ENCODE measurements at places on chromosomes 16 and 17.

DNA sequence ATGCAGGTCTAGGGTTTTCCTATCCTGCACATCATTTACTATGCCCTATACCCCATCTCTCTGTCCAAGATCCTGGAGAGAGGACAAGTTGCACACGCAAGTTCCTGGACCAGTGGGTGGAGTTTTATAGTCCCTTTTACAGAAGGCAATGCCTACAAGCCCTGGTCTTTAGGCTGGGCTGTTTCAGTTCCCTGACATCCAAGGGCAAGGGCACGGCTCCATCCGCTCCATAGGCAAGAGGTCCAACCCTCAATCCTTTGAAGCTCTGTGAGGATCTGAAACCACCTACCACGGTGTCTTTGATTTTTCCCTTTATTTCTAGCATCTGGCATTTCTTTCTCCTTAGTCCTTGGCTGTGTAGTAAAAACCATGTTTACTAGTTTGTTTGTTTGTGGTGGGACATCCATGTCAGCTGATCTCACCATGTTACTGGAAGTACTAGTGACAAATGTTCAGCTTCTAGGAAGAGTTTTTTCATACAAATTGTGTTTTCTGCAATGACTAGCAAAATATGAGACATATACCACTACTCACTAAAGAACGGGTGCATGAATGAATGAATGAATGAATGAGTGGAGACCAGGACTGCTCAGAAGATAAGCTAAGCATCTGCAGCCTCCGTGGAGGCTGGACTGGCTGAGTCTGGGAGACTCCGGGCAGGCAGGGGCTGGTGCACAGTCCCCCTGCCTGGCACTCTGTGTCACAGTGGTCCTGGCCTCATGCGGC is 359.4 kb downstream of the SLC39A11 start:
- no peak for DNase-seq

- DNase-seq: no peak
These were observed 1.6 kb downstream of the GFER start for GRCh38 chr16:1985466-1986150.

GRCh38 chr17:16378636-16379282 is 2.1 kb upstream of the UBB start:
- DNase-seq: no peak

GRCh38 chr16:4183237-4184037 is 58.4 kb downstream of the SRL start:
- peak; percentile 91 for DNase-seq

GRCh38 chr17:54898576-54898975 is 2.1 kb upstream of the TOM1L1 start:
- no peak for DNase-seq

Measured in stimulated activated CD4-positive, alpha-beta T cell treated with anti-CD3 and anti-CD28 coated beads, Interleukin-2, amount 100 ng/mL, for 24 hours (primary cell).